Activated CD4-positive, CD25-positive, alpha-beta regulatory T cell treated with anti-CD3 and anti-CD28 coated beads, Interleukin-2, amount 50 U/mL, for 16 hours (primary cell): ENCODE measurements at places on chromosomes 3 and 15.

DNA sequence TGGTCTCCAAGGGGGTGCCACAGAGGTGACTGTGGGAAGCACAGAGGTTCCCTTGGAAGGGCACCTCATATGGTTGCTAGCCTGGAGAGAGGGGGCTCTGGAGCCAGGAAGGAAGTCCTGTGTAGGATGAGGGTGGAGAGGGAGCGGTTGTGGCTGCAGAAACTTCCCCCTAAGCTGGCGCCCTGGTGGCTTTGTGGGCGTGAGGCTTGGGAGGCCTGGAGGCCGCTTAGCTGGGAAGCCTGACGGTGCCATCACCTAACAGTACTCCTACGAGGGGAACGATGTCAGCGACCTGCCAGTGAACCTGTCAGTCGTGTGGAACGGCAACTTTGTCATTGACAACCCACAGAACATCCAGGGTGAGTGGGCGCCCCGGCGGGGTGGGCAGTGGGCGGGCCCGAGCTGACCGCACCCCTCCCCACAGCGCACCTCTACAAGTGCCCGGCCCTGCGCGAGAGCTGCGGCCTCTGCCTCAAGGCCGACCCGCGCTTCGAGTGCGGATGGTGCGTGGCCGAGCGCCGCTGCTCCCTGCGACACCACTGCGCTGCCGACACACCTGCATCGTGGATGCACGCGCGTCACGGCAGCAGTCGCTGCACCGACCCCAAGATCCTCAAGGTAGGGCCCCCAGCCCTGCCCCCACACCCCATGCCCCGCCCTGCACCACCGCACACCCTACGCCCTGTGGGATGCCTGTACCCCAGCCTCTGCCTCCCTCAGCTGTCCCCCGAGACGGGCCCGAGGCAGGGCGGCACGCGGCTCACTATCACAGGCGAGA, 31.0 kb downstream of the PLXNA1 start:
- no peak for DNase-seq

DNA sequence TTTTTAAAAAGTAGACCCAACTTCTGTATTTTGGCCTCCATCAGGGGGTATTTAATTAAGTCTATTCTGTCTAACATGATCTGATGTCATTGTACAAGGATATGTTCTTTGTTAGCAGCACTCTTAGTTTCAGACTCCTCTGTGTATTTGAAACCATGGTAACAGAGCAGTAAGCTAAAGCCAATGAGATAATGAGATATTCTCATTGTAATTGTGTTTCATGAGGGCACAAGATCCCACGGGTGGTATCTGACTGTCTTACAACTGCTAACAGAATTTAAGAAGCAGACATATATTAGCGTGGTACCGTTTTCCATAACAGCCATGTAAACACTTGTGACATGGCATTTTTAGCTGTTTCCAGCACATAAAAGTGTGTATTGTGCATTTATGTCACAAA, 251.2 kb upstream of the VEPH1 start:
- no peak for DNase-seq

GRCh38 chr3:136567599-136568188, 184.5 kb downstream of the STAG1 start:
- no peak for DNase-seq

GRCh38 chr3:11953778-11954177, 50.4 kb upstream of the SYN2 start:
- no peak for DNase-seq

- DNase-seq: no peak
Observed at GRCh38 chr3:123347691-123348264, 101.1 kb downstream of the ADCY5 start.
